PC-3 (cell line): ENCODE measurements at places on chromosomes 1 and 21. TPM values are rescaled to one million over a fixed set of nuclear protein-coding genes. Genes with fewer than 3 reads are reported as not detected.

- 0 out of 2 replicates have a peak, but pooled peaks cover 8% of the 10 kb centered on the region for H3K36me3 ChIP-seq
- H3K4me1 ChIP-seq: peaks cover 22% of the 10 kb centered on the region
- DNase-seq: peak; percentile 95
- H3K4me3 ChIP-seq: no peak overlapping the region
- no peaks in the 10 kb centered on the region for H3K27me3 ChIP-seq
- peak overlapping the region; percentile 68 for H3K27ac ChIP-seq
Measured at GRCh38 chr21:36927719-36928117, 38.8 kb downstream of the HLCS start.

- no peak overlapping the region for H3K4me3 ChIP-seq
- no peaks in the 10 kb centered on the region for H3K4me1 ChIP-seq
- H3K36me3 ChIP-seq: no peaks in the 10 kb centered on the region
Measured at GRCh38 chr1:63119575-63120155, 202.7 kb upstream of the FOXD3 start.

DNA sequence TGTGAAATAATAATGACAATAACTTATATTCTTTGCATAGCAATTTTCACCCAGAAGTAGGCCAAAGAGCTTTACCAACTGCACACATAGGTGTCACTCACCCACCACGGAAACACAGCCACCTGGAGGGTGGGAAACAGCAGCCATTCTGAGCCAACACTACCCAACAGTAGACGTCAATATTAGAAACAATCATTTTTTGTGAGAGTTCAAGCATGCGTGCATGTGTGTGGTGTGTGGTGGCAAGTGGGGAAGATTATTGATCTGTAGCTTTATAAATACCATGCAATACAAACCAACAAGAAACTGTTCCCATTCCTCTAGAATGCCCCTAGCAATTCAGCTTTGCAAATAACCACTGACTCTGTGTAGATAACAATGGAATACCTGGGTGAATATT lies 19.1 kb downstream of the PROX1 start:
- no peaks in the 10 kb centered on the region for H3K36me3 ChIP-seq
- no peak overlapping the region for H3K27ac ChIP-seq
- H3K27me3 ChIP-seq: peaks cover 61% of the 10 kb centered on the region
- no peak overlapping the region for H3K4me3 ChIP-seq
- 0 out of 2 replicates have a peak, but pooled peaks cover 6% of the 10 kb centered on the region for H3K4me1 ChIP-seq
- DNase-seq: no peak

DNA sequence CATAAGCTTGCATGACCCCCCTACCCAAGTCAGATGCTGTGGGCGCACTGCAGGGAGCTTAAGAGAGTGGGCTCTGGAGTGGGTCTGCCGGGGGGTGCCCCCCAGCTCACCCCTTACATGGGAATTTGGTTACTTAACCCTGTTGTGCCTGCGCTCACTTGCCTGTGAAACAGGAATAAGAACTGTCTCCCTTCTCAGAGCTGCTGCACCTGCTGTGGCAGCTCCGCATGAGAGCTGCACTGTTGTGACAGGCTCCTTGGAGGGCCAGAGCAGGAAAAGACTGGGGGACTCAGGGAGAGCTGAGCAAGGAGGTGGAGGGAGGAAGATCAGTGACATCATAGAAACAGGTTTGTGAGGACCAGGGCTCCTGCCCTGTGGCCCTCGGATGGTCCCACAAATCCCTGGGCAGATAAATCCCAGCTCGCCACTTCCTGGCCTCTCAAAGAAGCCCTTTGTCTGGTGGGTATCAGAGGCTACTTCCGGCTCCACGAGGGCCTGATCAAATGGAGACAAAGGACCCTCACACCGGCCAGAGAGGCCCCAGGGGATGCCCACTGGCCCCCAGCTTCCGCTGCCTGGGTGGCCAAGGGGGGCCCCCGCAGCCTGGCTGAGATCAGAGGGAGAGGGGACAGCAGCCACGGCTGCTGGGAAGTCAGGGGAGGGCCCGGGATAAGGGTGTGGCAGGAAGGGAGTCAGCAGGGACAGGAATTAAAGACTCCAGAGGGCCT lies 28.9 kb upstream of the LAPTM5 start:
- DNase-seq: no peak
- H3K4me3 ChIP-seq: no peak overlapping the region
- no peak overlapping the region for H3K27ac ChIP-seq
- H3K36me3 ChIP-seq: no peaks in the 10 kb centered on the region
- 0 out of 2 replicates have a peak, but pooled peaks cover 6% of the 10 kb centered on the region for H3K27me3 ChIP-seq

DNA sequence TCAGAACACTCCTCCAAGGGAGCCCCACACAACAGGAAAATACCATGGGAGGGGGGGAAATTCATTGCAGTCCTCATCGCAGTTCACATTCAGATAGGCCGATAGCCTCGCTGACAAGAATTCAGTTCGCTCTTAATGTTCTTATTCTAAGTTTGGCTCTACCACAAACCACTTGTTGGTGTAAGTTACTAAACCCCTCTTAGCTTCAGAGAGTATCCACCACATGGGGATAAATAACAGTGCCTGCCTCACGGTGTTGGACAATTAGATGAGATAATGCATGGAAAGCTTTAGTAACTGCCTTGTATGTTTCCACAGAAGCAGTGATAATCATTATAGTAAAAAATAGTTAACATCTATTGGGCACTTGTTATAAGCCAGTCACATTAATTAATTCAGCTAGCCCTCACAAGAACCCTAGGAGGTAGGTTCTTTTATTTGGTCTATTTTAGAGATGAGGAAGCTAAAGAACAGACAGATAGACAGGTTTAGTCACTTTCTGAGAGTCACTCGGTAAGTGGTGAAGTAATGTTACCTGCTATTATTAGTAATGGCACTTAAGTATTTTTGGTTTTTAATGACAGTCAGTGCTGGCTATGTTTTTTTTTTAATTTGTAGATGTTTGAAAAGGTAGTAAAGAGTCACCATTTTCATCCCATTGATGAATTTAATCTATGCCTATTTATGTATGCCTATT lies 10.1 kb downstream of the VAV3 start:
- no peak for DNase-seq
- H3K27me3 ChIP-seq: no peaks in the 10 kb centered on the region
- H3K27ac ChIP-seq: no peak overlapping the region
- H3K4me1 ChIP-seq: no peaks in the 10 kb centered on the region
- no peak overlapping the region for H3K4me3 ChIP-seq

DNA sequence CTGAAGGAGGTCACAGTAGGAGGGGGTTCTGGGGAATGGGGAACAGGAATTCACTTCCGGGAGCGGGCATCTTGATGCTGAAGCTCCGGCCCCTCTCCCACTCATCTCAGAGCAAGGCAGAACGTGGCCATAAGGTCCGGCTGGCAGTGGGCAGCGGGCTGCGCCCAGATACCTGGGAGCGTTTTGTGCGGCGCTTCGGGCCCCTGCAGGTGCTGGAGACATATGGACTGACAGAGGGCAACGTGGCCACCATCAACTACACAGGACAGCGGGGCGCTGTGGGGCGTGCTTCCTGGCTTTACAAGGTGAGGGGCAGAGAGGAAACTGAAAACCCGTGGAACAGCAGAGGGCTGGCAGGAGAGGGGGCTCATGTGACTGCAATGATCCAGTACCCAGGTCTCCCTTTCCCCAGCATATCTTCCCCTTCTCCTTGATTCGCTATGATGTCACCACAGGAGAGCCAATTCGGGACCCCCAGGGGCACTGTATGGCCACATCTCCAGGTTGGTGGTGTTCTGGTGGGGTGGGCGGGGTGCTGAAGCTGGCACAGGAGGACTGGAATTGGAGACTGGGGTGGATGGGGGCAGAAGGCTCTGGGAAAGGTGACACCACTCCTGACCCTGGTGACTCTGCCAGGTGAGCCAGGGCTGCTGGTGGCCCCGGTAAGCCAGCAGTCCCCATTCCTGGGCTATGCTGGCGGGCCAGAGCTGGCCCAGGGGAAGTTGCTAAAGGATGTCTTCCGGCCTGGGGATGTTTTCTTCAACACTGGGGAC lies 3.0 kb downstream of the SLC27A3 start:
- DNase-seq: no peak
- H3K36me3 ChIP-seq: no peaks in the 10 kb centered on the region; the same call in 1 of the 2 replicates
- no peak overlapping the region for H3K27ac ChIP-seq
- H3K27me3 ChIP-seq: no peaks in the 10 kb centered on the region

DNA sequence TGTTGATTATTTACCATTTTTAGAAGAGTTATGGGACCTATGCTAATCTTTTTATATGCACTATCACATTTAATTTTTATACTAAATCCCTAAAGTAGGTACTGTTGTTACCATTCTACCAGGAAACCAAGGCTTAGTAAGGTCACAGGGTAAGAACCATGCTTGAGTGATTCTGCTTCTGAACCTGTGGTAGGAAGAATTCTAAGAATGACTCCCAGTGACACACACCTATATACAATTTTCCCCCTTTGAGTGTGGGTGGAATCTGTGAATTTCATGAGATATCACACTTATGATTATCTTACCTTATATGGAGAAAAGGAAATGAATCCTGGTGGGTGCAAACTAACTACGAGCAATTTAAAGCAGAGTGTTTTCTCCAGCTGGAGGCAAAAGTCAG lies 391.0 kb downstream of the USH2A start:
- H3K27me3 ChIP-seq: peaks cover 30% of the 10 kb centered on the region
- no peaks in the 10 kb centered on the region for H3K4me1 ChIP-seq
- H3K36me3 ChIP-seq: no peaks in the 10 kb centered on the region

- H3K27me3 ChIP-seq: no peaks in the 10 kb centered on the region
- H3K4me1 ChIP-seq: no peaks in the 10 kb centered on the region
- no peak overlapping the region for H3K4me3 ChIP-seq
- no peak overlapping the region for H3K27ac ChIP-seq
- no peak for DNase-seq
- H3K36me3 ChIP-seq: no peaks in the 10 kb centered on the region
Measured at GRCh38 chr1:238111081-238111480, 220.4 kb upstream of the ZP4 start.

DNA sequence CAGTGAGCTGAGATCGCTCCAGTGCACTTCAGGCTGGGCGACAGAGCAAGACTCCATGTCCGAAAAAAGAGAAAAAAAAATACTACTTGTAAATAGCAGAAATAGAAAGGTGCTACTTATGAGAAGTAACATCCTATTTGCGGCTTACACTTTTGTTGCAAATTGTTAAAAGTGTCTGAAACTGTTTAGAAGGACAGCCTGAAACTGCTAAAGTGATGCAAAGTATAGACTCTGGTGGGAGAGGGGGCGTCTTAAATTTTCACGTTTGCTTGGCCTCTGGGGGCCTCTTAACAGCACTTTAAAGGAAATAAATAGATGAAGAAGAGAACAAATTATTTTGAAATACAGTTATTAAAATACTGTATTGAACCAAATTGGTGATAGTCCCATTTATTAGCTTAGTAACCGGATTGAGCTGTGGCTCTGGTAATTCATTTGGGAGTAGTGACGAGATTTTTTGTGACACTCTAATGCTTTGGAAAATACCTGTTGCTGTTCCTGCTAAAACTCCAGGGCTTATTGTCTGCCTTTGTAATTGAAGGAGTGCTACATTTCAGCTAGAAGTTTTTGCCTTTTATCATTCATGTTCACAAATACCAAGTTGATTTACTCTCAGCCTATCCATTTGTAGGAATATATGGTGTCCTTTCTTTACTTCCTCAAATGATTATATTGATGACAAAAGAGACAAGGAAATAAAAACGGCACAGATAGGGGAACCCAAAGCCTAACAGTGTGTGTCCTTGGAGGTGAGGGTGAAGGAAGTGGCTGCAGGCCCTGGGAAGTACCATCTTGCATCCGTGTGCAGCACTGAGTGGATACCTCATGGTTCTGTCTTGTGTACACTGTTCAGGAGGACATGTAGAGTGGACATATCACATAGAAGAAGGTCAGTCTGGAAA lies 6.2 kb downstream of the PKNOX1 start:
- peaks cover 15% of the 10 kb centered on the region; the same call in 1 of the 2 replicates for H3K4me1 ChIP-seq
- H3K36me3 ChIP-seq: peaks cover 13% of the 10 kb centered on the region
- no peak overlapping the region for H3K4me3 ChIP-seq

The CELA2B gene
- total RNA-seq: not detected in 2 replicates
